ENCODE measurements at places on chromosomes 2 and 18.
A peak's percentile ranks its signal among the peaks of the same experiment; 100 is the strongest.

DNA sequence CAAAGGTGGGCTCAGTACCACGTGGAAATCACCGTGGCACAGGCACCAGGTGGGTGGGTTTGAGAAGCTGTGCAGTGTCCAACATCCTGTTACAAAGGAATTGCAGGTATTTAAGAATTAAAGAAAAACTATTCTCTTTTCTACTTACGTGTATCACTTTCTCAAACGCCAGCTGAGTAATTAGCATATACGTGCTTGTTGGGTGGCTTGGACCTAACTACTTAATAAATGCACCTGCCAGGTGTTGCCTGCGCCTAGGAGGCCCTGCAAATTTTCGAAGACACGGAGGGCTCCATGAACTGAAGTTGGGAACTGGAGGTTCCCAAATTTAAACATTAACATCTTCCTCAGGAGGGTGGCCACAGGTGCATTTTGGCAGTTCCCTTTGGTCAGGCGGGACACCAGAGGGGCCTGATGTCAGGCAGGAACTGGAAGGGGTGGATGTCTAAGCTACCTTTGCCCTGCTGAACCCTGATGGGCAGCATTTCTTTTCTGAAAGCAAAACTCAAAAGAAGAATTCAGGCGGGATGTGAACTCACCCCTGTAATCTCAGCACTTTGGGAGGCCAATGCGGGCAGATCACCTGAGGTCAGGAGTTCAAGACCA, 84.8 kb downstream of the HS6ST1 start:
- no peak for DNase-seq
- H3K4me3 ChIP-seq: peak overlapping the region; percentile 83
- H3K27me3 ChIP-seq: peaks cover 53% of the 10 kb centered on the region
- H3K4me1 ChIP-seq: no peaks in the 10 kb centered on the region

DNA sequence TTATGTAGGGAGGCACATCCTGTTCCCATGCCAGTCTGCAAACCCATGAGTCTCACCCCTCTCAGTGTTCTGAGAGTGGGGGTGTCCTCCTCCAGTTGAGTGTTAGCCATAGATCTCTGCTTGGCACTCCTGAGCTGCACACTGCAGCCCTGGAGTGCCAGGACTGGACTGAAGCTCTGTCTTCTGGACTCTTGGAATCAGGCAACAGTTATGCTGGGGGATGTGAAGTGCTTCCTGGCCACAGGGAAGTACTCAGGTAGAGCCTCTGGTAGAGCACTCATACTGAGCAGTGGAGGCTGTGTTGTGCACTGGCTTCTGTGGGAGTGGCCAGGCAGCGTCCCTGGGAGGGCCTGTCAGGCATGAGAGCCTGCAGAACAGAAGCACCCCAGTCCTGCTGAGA, 43.0 kb downstream of the SERPINB7 start:
- H3K36me3 ChIP-seq: no peaks in the 10 kb centered on the region
- peaks cover 3% of the 10 kb centered on the region for H3K27me3 ChIP-seq
- H3K4me3 ChIP-seq: no peak overlapping the region
- H3K4me1 ChIP-seq: no peaks in the 10 kb centered on the region

- peak overlapping the region; percentile 90 for H3K4me3 ChIP-seq
- peaks cover 17% of the 10 kb centered on the region for H3K4me1 ChIP-seq
- peaks cover 50% of the 10 kb centered on the region for H3K27me3 ChIP-seq
- no peak overlapping the region for H3K27ac ChIP-seq
- no peaks in the 10 kb centered on the region for H3K36me3 ChIP-seq
- DNase-seq: peak; percentile 67
Measured at GRCh38 chr2:197804758-197805714, 643 bp downstream of the PLCL1 start.

GRCh38 chr2:83993873-83994632, 465.0 kb downstream of the SUCLG1 start:
- no peak overlapping the region for H3K4me3 ChIP-seq
- no peak for DNase-seq
- H3K36me3 ChIP-seq: no peaks in the 10 kb centered on the region
- peaks cover 2% of the 10 kb centered on the region for H3K27me3 ChIP-seq
- H3K27ac ChIP-seq: no peak overlapping the region

DNA sequence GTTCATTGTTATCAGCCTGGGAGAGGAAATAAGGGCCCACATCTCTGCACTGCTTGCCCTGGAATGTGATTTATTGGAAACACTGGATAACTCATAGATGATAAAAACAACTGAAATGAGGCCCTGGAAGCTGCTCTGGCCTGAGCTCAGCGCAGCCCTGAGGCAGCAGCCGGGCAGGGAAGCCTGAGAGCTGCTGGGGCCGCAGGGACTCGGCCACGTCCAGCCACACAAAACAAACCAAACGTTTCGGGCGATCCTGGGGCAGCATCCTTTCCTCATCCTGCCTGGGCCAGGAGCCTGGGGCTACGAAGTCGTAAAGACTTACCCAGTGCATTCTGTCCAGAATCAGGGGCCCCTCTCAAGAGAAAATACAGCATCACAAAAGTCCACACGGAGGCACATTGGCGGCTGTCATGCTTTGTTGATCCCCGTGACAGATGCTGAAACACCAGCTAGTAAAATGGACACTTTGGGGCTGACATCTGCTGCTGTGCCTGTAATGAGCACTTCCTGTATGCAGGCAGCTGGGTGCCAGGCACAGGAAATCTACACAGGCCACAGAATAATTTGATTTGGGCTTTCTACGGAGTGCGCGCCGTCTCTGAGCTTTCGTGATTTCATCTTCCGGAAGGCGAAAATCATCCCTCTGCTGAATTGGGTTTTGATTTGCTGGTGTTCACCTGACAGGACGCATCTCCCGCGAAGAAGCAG, 250.6 kb downstream of the EIPR1 start:
- peaks cover 59% of the 10 kb centered on the region for H3K4me1 ChIP-seq
- peaks cover 14% of the 10 kb centered on the region for H3K27me3 ChIP-seq
- no peak for DNase-seq

GRCh38 chr2:172513935-172514586, 41.8 kb upstream of the PDK1 start:
- no peaks in the 10 kb centered on the region for H3K27me3 ChIP-seq
- peaks cover 59% of the 10 kb centered on the region for H3K36me3 ChIP-seq
- no peak overlapping the region for H3K4me3 ChIP-seq
- no peaks in the 10 kb centered on the region for H3K4me1 ChIP-seq

DNA sequence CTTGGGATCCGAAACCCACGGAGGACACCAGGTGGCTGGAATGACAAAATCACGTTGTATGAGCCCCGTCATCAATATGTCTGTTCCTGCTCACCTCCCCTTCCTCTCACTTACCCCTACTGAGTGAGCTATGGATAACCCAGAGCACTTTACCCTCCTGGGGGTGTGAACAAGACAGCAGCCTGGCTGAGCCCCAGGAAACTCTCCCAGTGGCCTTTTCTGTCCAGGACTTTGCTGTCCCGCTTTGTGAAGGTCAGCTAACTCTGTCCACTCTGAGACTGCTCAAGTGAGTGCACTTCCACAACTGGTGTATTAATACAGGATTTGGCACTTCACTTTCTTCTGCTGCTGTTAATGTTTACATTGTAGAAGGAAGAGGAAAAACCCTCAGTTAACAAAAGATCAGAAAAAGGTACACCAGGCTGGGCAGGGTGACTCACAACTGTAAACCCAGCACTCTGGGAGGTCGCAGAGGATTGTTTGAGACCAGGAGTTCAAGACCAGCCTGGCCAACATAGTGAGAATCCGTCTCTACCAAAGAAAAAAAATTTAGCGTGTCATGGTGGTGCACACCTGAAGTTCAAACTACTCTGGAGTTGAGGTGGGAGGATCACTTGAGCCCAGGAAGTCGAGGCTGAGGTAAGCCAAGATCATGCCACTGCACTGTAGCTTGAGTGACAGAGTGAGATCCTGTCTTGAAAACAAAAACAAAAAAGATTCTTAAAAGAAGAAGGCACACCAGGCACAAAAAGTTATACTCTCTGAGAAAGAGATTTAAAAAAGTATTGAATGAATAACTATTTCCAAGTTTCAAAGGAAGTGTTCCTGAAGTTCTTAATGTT, 90.3 kb downstream of the CLHC1 start:
- no peaks in the 10 kb centered on the region for H3K36me3 ChIP-seq
- peak overlapping the region; percentile 53 for H3K27ac ChIP-seq
- H3K27me3 ChIP-seq: peaks cover 5% of the 10 kb centered on the region
- no peak overlapping the region for H3K4me3 ChIP-seq
